Large intestine (tissue), 12 donors: ENCODE measurements at places on chromosomes 7 and 10. TPM values are rescaled to one million over a fixed set of nuclear protein-coding genes. Genes with fewer than 3 reads are reported as not detected.

- no peaks in the 10 kb centered on the region for H3K4me1 ChIP-seq
- H3K4me3 ChIP-seq: no peak overlapping the region
- no peaks in the 10 kb centered on the region for H3K27me3 ChIP-seq
- H3K36me3 ChIP-seq: no peaks in the 10 kb centered on the region
- H3K27ac ChIP-seq: no peak overlapping the region
- no peak for DNase-seq
Measured at GRCh38 chr7:110760341-110760740, 330.6 kb upstream of the LRRN3 start.

- H3K4me3 ChIP-seq: no peak overlapping the region
- H3K27ac ChIP-seq: no peak overlapping the region
- H3K4me1 ChIP-seq: no peaks in the 10 kb centered on the region
- DNase-seq: no peak
- H3K36me3 ChIP-seq: peaks cover 2% of the 10 kb centered on the region
Measured at GRCh38 chr10:124045801-124046355, 47.5 kb downstream of the CHST15 start.

Gene RAB19
- polyA plus RNA-seq: 1.2 TPM

Gene OR2A1
- polyA plus RNA-seq: 0.94 TPM

DNA sequence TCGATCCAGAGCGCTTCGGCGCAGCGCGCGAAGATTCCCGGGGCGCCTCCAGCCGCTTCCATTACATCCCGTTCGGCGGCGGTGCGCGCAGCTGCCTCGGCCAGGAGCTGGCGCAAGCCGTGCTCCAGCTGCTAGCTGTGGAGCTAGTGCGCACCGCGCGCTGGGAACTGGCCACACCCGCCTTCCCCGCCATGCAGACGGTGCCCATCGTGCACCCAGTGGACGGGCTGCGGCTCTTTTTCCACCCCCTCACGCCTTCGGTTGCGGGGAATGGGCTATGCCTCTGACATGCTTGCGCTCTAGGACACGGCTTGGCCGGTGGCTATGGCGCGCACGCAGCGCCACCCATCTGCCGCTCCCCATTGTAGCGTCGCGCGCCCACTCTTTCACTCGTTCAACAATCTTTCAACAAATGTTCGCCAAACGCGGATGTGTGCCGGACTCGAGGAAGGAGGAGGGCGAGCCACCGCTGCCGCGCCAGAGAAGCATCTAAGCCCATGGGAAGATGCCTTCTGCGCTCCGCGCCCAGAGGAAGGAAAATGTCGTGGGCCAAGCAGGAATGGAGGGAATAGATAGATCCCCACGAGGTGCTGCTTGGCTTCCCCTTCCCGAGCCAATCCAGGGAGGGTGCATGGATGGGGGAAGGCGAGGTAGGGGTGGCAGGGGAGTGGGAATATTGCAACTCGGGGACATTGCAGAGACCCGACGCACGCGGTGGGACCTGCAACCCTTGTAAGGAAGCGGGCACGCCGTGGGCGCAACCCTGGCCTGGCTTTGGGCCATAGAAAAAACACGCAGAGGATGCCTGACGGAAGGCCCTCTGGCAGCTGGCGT is 5.1 kb upstream of the CYP26A1 start:
- H3K27me3 ChIP-seq: peaks cover 98% of the 10 kb centered on the region
- no peaks in the 10 kb centered on the region for H3K36me3 ChIP-seq
- no peak for DNase-seq
- no peak overlapping the region for H3K4me3 ChIP-seq

DNA sequence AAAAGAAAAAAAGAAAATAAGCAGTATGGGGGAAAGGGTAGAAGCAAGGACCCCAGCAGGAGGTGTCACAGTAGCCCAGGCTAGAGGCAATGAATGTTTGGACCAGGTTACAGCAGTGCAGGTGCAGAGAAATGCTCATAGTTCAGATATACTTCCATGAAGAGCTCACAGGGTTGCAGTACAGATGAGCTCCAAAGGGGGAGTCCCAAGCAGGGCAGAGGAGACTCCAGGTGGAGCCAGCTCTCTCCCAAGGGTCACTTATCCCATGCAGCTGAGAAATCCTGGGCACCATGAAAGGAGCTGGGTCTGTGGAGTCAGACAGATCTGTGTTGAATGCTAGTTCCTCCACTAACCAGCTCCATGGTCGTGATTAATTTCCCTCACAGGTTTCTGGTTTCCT is 174.9 kb downstream of the C7orf25 start:
- H3K36me3 ChIP-seq: no peaks in the 10 kb centered on the region
- H3K27me3 ChIP-seq: no peaks in the 10 kb centered on the region
- H3K4me1 ChIP-seq: no peaks in the 10 kb centered on the region
- DNase-seq: no peak

Gene GPR146
- polyA plus RNA-seq: 4.0 TPM

Gene ALOX5
- polyA plus RNA-seq: 17.6 TPM

- H3K27ac ChIP-seq: no peak overlapping the region
- H3K36me3 ChIP-seq: no peaks in the 10 kb centered on the region
- no peak for DNase-seq
- H3K4me1 ChIP-seq: no peaks in the 10 kb centered on the region
- H3K4me3 ChIP-seq: no peak overlapping the region
- H3K27me3 ChIP-seq: no peaks in the 10 kb centered on the region
Measured at GRCh38 chr7:157474685-157475084, 137.9 kb downstream of the DNAJB6 start.

GRCh38 chr7:69504733-69505420 is 93.4 kb upstream of the AUTS2 start:
- peaks cover 2% of the 10 kb centered on the region for H3K27me3 ChIP-seq
- no peak overlapping the region for H3K27ac ChIP-seq
- no peak for DNase-seq
- no peaks in the 10 kb centered on the region for H3K36me3 ChIP-seq
- H3K4me3 ChIP-seq: no peak overlapping the region
- no peaks in the 10 kb centered on the region for H3K4me1 ChIP-seq

- H3K4me1 ChIP-seq: no peaks in the 10 kb centered on the region
- H3K36me3 ChIP-seq: peaks cover 39% of the 10 kb centered on the region
- peak; percentile 30 for DNase-seq
- H3K27ac ChIP-seq: no peak overlapping the region
- H3K27me3 ChIP-seq: no peaks in the 10 kb centered on the region
Measured at GRCh38 chr10:132363921-132364593, 32.1 kb downstream of the LRRC27 start.

GRCh38 chr7:75900617-75901315 is 14.2 kb upstream of the POR start:
- no peaks in the 10 kb centered on the region for H3K36me3 ChIP-seq
- H3K27ac ChIP-seq: no peak overlapping the region
- H3K4me1 ChIP-seq: peaks cover 10% of the 10 kb centered on the region
- no peak for DNase-seq

GRCh38 chr10:114307731-114308130 is 68.7 kb downstream of the VWA2 start:
- no peak overlapping the region for H3K27ac ChIP-seq
- no peak for DNase-seq
- H3K27me3 ChIP-seq: peaks cover 2% of the 10 kb centered on the region
- no peak overlapping the region for H3K4me3 ChIP-seq
- peaks cover 3% of the 10 kb centered on the region for H3K4me1 ChIP-seq

DNA sequence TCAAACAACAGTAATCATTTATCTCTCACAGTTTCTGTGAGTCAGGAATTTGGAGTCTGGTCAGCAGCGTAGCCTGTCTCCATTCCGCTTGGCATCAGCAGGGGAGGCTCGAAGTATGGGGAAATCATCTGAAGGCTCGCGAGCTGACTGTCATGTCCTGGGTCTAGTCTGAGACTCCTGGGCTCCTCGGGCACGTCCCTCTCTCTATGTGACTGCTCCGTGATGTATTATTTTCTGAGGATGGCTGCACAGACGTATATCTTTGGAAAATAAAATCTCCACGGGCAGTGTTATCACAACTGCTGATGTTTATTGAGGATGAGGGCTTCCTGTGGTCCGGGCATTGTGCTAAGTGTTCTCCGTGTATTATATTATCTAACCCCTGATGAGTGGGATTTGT is 23.3 kb upstream of the PCGF5 start:
- H3K4me3 ChIP-seq: no peak overlapping the region
- no peak for DNase-seq
- H3K4me1 ChIP-seq: peaks cover 14% of the 10 kb centered on the region
- H3K27ac ChIP-seq: no peak overlapping the region

Gene C7orf33
- not detected for polyA plus RNA-seq

Gene SEMA3D
- polyA plus RNA-seq: 14.4 TPM

DNA sequence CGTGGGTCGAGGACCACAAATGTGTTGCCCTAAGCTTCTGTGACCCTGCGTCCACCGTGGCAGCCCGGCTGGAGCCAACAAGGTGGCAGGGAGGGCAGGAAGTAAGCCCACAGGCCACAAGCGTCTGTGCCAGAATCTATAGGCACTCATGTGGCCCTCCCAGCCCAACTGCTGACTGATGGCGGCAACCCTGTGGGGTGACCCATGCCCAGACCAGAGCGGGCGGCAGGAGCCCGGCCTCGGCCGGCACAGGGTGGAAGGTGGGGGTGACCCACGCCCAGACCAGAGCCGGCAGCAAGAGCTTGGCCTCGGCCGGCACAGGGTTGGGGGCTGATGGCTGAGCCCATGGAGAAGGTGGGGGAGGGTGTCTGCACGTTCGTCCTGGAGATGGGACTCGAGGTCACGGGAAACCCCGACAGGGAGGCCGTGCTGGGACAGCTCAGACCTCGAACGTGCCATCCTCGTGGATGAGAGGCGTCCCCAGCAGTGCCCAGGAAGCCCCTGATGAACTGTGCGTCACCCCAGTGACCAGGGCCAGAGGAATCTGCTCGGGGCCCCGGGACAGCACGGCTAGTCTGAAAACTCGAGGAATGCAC is 181.0 kb downstream of the ELFN1 start:
- no peaks in the 10 kb centered on the region for H3K36me3 ChIP-seq
- no peak overlapping the region for H3K4me3 ChIP-seq
- no peak overlapping the region for H3K27ac ChIP-seq
- H3K4me1 ChIP-seq: peaks cover 16% of the 10 kb centered on the region

GRCh38 chr7:80847027-80847426 is 71.8 kb downstream of the SEMA3C start:
- no peak overlapping the region for H3K4me3 ChIP-seq
- no peaks in the 10 kb centered on the region for H3K36me3 ChIP-seq
- H3K4me1 ChIP-seq: peaks cover 8% of the 10 kb centered on the region
- H3K27me3 ChIP-seq: no peaks in the 10 kb centered on the region
- no peak overlapping the region for H3K27ac ChIP-seq

DNA sequence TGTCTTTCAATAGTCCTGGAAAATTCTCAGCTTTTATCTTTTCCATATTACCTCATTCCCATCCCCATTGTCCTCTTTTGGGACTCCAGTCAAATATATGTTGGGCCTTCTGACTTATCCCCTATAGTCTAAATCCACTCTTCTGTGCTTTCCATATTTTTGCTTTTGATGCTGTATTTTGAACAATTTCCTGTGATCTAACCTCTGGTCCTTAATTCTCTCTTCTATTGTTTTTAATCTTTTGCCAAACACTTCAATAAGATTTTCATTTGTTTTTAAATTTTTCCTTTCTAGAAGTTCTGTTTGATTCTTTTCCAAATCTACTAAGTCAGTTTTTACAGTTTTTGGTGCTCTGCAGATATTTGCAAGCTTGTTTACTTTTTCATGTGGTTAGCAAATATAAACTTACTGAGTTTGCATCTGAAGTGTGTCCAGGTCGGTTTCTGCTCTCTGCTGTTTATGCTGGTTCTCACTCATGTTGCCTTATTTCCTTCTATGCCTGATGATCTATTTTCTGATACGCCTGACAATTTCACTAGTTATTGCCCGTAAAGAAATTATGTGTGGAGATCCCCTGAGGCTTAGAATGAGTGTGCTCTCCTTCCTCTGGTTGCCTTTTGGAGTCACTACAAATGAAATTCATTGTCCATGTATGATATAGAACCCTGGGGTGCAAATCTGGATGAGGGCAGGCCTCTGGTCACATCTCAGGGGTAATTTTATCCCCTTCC is 110.4 kb downstream of the RBM20 start:
- H3K4me1 ChIP-seq: peaks cover 26% of the 10 kb centered on the region
- H3K36me3 ChIP-seq: no peaks in the 10 kb centered on the region
- DNase-seq: no peak
- no peaks in the 10 kb centered on the region for H3K27me3 ChIP-seq
- H3K4me3 ChIP-seq: no peak overlapping the region

Gene TFR2
- 2.7 TPM for polyA plus RNA-seq

DNA sequence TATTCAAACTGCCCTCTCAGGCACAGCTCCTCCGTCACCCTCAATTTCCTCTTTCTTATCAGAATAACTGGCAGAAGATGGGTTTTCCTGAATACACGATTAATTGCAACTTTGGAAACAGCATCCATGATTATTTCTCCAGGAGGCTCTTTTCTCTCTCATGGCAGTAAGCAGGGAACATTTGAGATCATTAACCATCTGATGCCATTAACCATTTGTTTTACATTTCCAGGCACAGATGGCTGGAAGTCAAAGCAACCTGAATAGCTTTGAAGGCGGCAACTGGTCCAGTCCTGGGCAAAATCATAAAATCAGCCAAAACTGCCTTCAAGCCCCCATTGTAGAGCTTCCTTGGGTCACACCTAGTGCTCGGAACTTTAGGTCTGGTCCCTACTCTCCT is 289.5 kb upstream of the AOAH start:
- H3K27ac ChIP-seq: no peak overlapping the region
- no peak for DNase-seq
- no peak overlapping the region for H3K4me3 ChIP-seq
- H3K36me3 ChIP-seq: no peaks in the 10 kb centered on the region

DNA sequence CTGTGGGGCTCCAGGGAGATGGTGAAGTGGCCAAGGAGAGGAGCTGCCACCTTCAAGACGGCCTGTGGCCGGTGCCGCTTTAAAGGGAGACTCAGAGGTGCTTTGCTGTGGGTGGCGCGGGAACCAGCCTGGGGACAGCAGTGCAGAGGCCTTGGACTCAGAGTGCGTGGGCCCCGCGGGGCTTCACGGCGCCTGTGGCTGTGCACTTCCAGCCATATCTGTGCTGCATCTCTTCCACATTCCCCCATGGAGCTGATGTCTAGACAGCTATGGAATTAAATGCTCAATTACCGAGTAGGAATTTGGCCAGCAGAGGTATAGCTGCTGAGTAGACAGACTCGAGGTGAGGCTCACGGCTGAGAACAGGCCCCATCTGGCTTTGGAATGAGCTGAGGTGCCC is 41.7 kb downstream of the HTRA1 start:
- H3K36me3 ChIP-seq: peaks cover 3% of the 10 kb centered on the region
- H3K4me1 ChIP-seq: peaks cover 6% of the 10 kb centered on the region
- no peak overlapping the region for H3K27ac ChIP-seq
- H3K27me3 ChIP-seq: no peaks in the 10 kb centered on the region
- no peak overlapping the region for H3K4me3 ChIP-seq

Gene ERVW-1
- polyA plus RNA-seq: 0.76 TPM
